Psoas muscle (tissue), 8 donors: ENCODE measurements at places on chromosomes 5 and 9. TPM values are rescaled to one million over a fixed set of nuclear protein-coding genes. Genes with fewer than 3 reads are reported as not detected.

Gene DMRT3
- 0.03 TPM for polyA plus RNA-seq

Gene CA9
- 0.03 TPM for polyA plus RNA-seq

Gene ZNF608
- polyA plus RNA-seq: 3.3 TPM

Gene KCNMB1
- 0.23 TPM for polyA plus RNA-seq

Gene DBH
- polyA plus RNA-seq: not detected

Gene CNTFR
- polyA plus RNA-seq: 59.9 TPM

Gene RANBP6
- polyA plus RNA-seq: 16.4 TPM

GRCh38 chr9:87515588-87516221 lies 18.0 kb downstream of the DAPK1 start:
- no peaks in the 10 kb centered on the region for H3K27me3 ChIP-seq
- H3K27ac ChIP-seq: no peak overlapping the region
- H3K4me3 ChIP-seq: no peak overlapping the region
- DNase-seq: no peak

DNA sequence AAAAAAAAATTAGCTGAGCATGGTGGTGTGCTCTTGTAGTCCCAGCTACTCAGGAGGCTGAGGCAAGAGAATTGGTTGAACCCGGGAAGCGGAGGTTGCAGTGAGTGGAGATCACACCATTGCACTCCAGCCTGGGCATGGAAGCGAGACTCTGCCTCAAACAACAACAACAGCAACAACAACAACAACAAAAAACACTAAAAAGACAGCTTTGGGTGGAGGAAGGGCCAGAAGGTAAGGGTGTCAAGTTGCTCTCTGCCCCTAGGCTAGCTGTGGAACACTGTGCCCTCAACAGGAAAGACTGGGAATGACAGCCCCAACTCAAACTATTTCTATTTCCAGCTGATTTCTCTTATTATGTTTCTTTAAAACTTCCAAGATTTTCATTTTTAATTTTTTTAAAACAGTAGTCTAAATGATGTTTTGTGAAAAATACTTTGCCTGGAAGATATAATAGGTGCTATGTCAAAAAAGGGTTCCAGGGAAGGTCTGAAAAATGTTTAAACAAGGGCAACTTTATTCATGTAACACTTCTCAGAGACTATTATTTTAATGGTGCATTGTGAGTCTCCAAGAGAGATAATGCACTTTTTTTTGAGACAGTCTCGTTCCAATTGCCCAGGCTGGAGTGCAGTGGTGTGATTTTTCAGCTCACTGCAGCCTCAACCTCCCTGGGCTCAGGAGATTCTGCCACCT lies 29.9 kb downstream of the CLINT1 start:
- H3K4me3 ChIP-seq: no peak overlapping the region
- no peak for DNase-seq
- no peak overlapping the region for H3K27ac ChIP-seq
- H3K27me3 ChIP-seq: no peaks in the 10 kb centered on the region
- H3K36me3 ChIP-seq: no peaks in the 10 kb centered on the region
- peaks cover 51% of the 10 kb centered on the region for H3K4me1 ChIP-seq

GRCh38 chr5:178461004-178461730 lies 129.0 kb downstream of the COL23A1 start:
- H3K4me3 ChIP-seq: no peak overlapping the region
- no peaks in the 10 kb centered on the region for H3K36me3 ChIP-seq
- H3K27me3 ChIP-seq: no peaks in the 10 kb centered on the region
- peak; percentile 86 for DNase-seq
- no peak overlapping the region for H3K27ac ChIP-seq
- no peaks in the 10 kb centered on the region for H3K4me1 ChIP-seq

- no peaks in the 10 kb centered on the region for H3K4me1 ChIP-seq
- H3K4me3 ChIP-seq: no peak overlapping the region
- no peaks in the 10 kb centered on the region for H3K27me3 ChIP-seq
- no peak for DNase-seq
- H3K36me3 ChIP-seq: no peaks in the 10 kb centered on the region
- no peak overlapping the region for H3K27ac ChIP-seq
Measured at GRCh38 chr5:57094753-57095683, 78.8 kb upstream of the GPBP1 start.

GRCh38 chr9:33044677-33045282 lies 19.7 kb downstream of the DNAJA1 start:
- peak overlapping the region; percentile 74 for H3K4me3 ChIP-seq
- H3K4me1 ChIP-seq: peaks cover 14% of the 10 kb centered on the region
- peaks cover 57% of the 10 kb centered on the region for H3K36me3 ChIP-seq
- DNase-seq: no peak
- no peaks in the 10 kb centered on the region for H3K27me3 ChIP-seq

GRCh38 chr9:13291718-13292117 lies 12.2 kb upstream of the MPDZ start:
- no peaks in the 10 kb centered on the region for H3K27me3 ChIP-seq
- no peaks in the 10 kb centered on the region for H3K36me3 ChIP-seq
- no peak overlapping the region for H3K27ac ChIP-seq
- no peak overlapping the region for H3K4me3 ChIP-seq
- H3K4me1 ChIP-seq: no peaks in the 10 kb centered on the region

DNA sequence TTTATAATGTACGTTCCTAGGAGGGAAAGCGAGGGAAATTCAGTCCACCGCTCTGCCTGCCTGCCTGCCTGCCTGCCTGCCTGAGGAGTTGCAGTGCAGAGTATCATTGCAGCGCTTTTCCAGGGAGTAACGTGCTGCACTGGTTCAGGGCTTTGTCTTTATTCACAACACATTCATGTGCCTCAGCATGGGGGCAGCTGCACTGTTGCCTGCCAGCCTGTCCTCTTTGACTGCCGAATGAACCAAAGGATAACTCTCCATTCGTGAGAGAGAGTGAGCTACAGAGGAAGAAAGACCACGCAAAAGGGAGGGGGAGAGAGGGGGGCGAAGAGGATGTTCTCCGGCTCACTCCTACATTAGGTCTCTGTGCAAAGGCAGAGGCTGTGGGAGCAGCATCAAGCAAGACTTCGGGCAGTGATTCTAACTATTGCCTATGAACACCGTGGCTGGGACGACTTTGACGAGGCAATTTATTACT lies 791.2 kb downstream of the MAT2B start:
- H3K36me3 ChIP-seq: no peaks in the 10 kb centered on the region
- H3K27ac ChIP-seq: no peak overlapping the region
- H3K4me1 ChIP-seq: no peaks in the 10 kb centered on the region
- no peak for DNase-seq
- H3K27me3 ChIP-seq: no peaks in the 10 kb centered on the region

DNA sequence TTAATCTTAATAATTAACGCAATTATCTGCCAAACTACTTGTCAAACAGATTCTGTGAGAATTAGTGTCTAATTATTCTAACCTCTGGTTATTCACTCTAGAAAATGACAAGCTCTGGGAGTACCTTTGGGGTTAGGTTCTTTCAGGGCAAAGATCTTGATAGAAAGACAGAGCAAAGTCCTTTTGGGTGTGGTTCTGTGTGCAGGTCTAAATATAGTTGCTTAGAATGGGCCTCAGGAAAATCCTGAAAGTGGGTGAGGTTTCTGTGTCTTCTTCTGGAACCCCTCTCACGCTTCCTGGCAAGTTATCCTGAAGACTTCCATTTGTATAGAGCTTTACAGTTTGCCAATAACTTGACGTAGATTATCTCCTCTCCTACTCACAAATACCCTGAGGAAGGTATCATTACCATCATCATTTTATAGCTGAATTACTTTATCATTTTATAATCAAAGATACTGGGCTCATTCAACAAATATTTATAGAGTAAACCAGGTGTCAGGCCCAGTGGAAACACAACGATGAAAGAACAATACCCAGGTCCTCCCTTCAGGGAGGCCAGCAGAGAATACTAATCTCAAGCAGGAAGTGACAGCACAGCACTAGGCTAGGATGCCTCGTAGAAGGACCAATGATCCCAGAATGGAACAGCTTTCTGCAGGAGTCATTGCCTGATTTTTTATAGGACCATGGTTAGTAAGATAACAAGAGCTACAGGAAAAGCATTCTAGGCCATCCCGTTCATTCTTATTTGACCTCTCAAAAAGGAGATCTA lies 27.6 kb upstream of the LHFPL2 start:
- no peaks in the 10 kb centered on the region for H3K4me1 ChIP-seq
- H3K4me3 ChIP-seq: no peak overlapping the region
- no peak for DNase-seq
- no peaks in the 10 kb centered on the region for H3K36me3 ChIP-seq

GRCh38 chr5:24222876-24223275 lies 421.9 kb downstream of the CDH10 start:
- no peak overlapping the region for H3K27ac ChIP-seq
- no peaks in the 10 kb centered on the region for H3K27me3 ChIP-seq
- H3K36me3 ChIP-seq: no peaks in the 10 kb centered on the region
- no peaks in the 10 kb centered on the region for H3K4me1 ChIP-seq
- no peak overlapping the region for H3K4me3 ChIP-seq

GRCh38 chr5:154522284-154522683 lies 44.3 kb upstream of the HAND1 start:
- H3K27me3 ChIP-seq: peaks cover 3% of the 10 kb centered on the region
- H3K4me3 ChIP-seq: no peak overlapping the region
- DNase-seq: no peak

- H3K4me1 ChIP-seq: no peaks in the 10 kb centered on the region
- DNase-seq: no peak
- H3K27ac ChIP-seq: no peak overlapping the region
- H3K36me3 ChIP-seq: no peaks in the 10 kb centered on the region
- no peaks in the 10 kb centered on the region for H3K27me3 ChIP-seq
Measured at GRCh38 chr5:60856066-60856465, 12.0 kb upstream of the ELOVL7 start.

- H3K27ac ChIP-seq: no peak overlapping the region
- no peak for DNase-seq
- no peak overlapping the region for H3K4me3 ChIP-seq
- H3K36me3 ChIP-seq: no peaks in the 10 kb centered on the region
- H3K27me3 ChIP-seq: peaks cover 16% of the 10 kb centered on the region
- H3K4me1 ChIP-seq: no peaks in the 10 kb centered on the region
Measured at GRCh38 chr9:135269912-135270830, 182.7 kb downstream of the OLFM1 start.

GRCh38 chr9:119272500-119273211 lies 96.6 kb downstream of the BRINP1 start:
- H3K27me3 ChIP-seq: no peaks in the 10 kb centered on the region
- no peak for DNase-seq
- H3K4me3 ChIP-seq: no peak overlapping the region
- no peak overlapping the region for H3K27ac ChIP-seq

GRCh38 chr9:92492781-92493401 lies 10.6 kb upstream of the ASPN start:
- H3K4me3 ChIP-seq: no peak overlapping the region
- H3K27ac ChIP-seq: no peak overlapping the region
- H3K4me1 ChIP-seq: no peaks in the 10 kb centered on the region
- DNase-seq: no peak
- H3K27me3 ChIP-seq: no peaks in the 10 kb centered on the region
- H3K36me3 ChIP-seq: no peaks in the 10 kb centered on the region
